Lung (tissue), 17 donors: ENCODE measurements at places on chromosomes 12 and 14. TPM values are rescaled to one million over a fixed set of nuclear protein-coding genes. Genes with fewer than 3 reads are reported as not detected.
A peak's percentile ranks its signal among the peaks of the same experiment; 100 is the strongest.

Gene BRI3BP
- total RNA-seq, result 9.5 TPM

Gene GPRC5D
- not detected for total RNA-seq

Gene ADCY6
- 33.4 TPM for total RNA-seq

Gene FAIM2
- total RNA-seq, result 1.4 TPM

Gene C12orf57
- 92.9 TPM for total RNA-seq

Gene GDF3
- total RNA-seq, result not detected

Gene SERPINA1
- total RNA-seq, result 120 TPM

GRCh38 chr12:105318651-105319483 is 11.6 kb upstream of the C12orf75 start:
- no peak for DNase-seq
- H3K4me1 ChIP-seq, result no peaks in the 10 kb centered on the region
- no peak overlapping the region for H3K27ac ChIP-seq
- no peaks in the 10 kb centered on the region for H3K36me3 ChIP-seq
- H3K27me3 ChIP-seq, result no peaks in the 10 kb centered on the region

DNA sequence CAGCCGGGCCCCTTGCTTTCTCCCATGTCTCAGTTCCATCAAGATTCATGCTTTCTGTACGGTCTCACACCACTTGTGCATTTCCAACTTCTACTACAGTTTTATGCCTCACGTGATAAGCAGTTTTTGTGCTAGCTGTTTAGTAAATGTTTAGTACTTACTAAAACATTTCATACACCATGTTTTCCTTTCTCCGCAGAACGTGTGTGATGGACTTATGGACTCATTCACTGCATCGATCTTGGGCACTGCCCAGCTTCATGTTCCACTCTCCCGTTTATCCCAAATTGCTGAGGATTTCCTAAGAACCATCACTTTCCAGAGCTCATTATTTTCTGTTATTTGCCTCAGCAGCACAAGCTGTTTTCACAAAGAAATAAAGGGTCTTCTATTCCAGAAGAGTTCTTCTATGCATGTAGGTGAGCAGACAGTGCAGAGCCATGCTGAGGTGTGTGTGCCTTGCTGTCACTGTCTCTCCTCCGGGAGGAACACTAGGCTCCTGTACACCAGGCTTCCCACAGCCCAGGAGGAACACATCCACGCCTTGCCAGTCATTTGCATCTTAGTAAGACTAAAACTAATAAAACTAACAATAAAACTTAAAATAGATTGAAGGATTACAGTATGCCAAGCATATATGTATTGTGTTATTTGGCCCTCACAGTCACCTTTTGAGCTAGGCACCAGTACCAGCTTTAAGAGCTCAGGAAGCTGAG is 90.3 kb upstream of the EEA1 start:
- no peak overlapping the region for H3K27ac ChIP-seq
- H3K27me3 ChIP-seq, result no peaks in the 10 kb centered on the region
- no peaks in the 10 kb centered on the region for H3K36me3 ChIP-seq
- H3K4me3 ChIP-seq, result no peak overlapping the region
- peaks cover 20% of the 10 kb centered on the region for H3K4me1 ChIP-seq
- DNase-seq, result no peak

DNA sequence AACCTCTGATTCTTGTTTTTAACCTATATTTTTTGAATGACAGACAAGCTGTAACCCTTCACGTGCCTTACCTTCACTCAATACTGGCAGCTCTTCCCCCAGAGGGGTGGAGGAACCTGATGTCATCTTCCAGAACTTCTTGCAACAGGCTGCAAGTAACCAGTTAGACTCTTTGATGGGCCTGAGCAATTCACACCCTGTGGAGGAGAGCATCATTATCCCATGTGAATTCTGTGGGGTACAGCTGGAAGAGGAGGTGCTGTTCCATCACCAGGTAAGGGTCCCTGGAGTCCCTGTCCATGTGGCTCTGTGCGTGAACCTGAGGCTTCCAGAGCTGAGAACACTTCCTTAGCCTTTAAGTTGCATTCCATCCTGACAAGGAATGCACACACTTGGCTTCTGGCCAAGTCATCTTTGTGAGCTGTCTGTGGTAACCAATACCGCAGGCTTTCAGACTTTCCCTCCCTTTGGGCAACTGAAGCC is 22.7 kb downstream of the TRAFD1 start:
- no peaks in the 10 kb centered on the region for H3K4me1 ChIP-seq
- peak; percentile 25 for DNase-seq
- peaks cover 64% of the 10 kb centered on the region for H3K36me3 ChIP-seq
- H3K4me3 ChIP-seq, result no peak overlapping the region
- H3K27ac ChIP-seq, result no peak overlapping the region

GRCh38 chr14:101709533-101709881 is 52.0 kb upstream of the PPP2R5C start:
- H3K27me3 ChIP-seq, result no peaks in the 10 kb centered on the region
- H3K4me1 ChIP-seq, result no peaks in the 10 kb centered on the region
- H3K27ac ChIP-seq, result no peak overlapping the region
- no peak for DNase-seq

DNA sequence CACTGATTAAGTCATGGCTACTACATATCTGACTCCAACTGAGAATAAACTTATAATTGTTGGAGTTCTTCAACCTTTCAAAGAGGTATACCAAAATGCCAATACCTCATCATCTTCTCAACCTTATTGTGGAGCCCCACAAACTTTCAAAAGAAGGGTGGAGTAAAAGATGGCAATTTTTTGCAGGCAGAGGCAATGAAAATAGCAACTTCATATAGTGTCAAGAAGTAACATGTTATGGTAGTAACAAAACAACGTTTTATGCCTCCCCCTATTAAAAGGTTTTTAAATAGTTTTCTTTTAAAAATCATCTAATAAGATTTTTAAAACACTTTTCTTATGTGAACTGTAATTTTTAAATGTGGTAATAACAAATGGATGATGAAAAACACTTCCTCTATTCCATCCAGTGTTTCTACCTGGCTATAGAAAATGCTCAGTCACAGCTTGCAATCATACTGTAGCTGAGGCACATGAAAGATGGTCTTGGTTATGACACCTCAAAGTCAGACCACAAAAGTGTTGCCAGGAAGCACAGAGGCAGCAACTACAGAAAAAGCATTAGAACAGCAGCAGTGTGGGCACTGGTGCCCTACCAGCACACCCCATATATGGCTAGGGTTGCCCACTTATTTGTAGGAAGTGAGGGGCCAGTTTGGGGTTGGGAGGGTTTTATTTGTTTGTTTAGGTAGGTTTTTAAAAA is 7.0 kb downstream of the PPP1R12A start:
- no peaks in the 10 kb centered on the region for H3K36me3 ChIP-seq
- H3K27me3 ChIP-seq, result no peaks in the 10 kb centered on the region
- H3K4me1 ChIP-seq, result peaks cover 17% of the 10 kb centered on the region
- no peak overlapping the region for H3K4me3 ChIP-seq
- no peak overlapping the region for H3K27ac ChIP-seq

GRCh38 chr14:64444984-64445845 is 20.1 kb upstream of the AKAP5 start:
- no peaks in the 10 kb centered on the region for H3K27me3 ChIP-seq
- H3K27ac ChIP-seq, result no peak overlapping the region
- peaks cover 2% of the 10 kb centered on the region for H3K4me1 ChIP-seq
- H3K36me3 ChIP-seq, result peaks cover 18% of the 10 kb centered on the region

- no peak overlapping the region for H3K27ac ChIP-seq
- no peaks in the 10 kb centered on the region for H3K4me1 ChIP-seq
- no peak for DNase-seq
- no peaks in the 10 kb centered on the region for H3K27me3 ChIP-seq
- H3K36me3 ChIP-seq, result no peaks in the 10 kb centered on the region
- H3K4me3 ChIP-seq, result no peak overlapping the region
Observed at GRCh38 chr12:9619411-9620179, 11.9 kb upstream of the KLRB1 start.

DNA sequence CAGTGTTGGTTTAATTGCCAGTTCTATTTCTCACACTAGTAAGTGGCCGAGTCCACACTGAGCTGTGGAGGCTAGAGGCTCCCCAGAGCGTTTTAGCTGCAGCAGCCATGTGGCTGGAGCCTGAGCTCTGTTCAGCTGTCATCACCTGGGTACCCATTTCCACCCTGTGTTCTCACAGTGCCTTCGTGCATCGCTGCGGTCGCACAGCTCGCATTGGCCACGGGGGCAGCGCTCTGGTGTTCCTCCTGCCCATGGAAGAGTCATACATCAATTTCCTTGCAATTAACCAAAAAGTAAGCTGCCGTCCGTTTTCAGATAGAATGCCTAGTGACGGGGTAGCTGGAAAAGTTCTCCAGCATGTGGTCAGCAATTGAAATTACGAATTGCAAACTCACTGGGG is 15.7 kb downstream of the DDX55 start:
- H3K27ac ChIP-seq, result no peak overlapping the region
- H3K27me3 ChIP-seq, result no peaks in the 10 kb centered on the region
- DNase-seq, result no peak
- peaks cover 53% of the 10 kb centered on the region for H3K36me3 ChIP-seq
- no peaks in the 10 kb centered on the region for H3K4me1 ChIP-seq

DNA sequence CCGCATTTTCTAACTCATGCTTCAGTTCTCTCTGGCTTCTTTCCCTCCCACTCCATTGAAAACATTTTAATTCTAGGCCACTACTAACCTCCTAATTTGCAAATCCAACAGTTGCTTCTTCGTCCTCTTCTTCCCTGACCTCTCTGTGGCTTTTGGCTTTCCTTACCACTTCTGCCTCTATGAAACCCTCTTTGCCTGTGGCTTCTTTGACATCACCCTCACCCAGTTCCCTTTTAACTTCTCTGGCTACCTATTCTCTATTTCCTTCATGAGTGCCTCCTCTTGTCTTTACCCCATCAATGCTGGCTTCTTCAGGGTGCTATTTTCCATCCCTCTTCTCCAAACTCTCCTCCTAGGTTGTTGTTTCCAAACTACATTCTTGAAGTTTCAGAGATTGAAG is 4.4 kb upstream of the HCFC2 start:
- no peak for DNase-seq
- peaks cover 14% of the 10 kb centered on the region for H3K4me1 ChIP-seq
- no peak overlapping the region for H3K4me3 ChIP-seq
- no peaks in the 10 kb centered on the region for H3K36me3 ChIP-seq

- no peaks in the 10 kb centered on the region for H3K27me3 ChIP-seq
- no peak for DNase-seq
Observed at GRCh38 chr12:112005419-112006395, 7.3 kb downstream of the TMEM116 start.

- no peaks in the 10 kb centered on the region for H3K36me3 ChIP-seq
- H3K4me3 ChIP-seq, result no peak overlapping the region
- DNase-seq, result peak; percentile 57
- H3K27me3 ChIP-seq, result no peaks in the 10 kb centered on the region
Observed at GRCh38 chr14:35343702-35344101, 51.5 kb downstream of the PSMA6 start.

DNA sequence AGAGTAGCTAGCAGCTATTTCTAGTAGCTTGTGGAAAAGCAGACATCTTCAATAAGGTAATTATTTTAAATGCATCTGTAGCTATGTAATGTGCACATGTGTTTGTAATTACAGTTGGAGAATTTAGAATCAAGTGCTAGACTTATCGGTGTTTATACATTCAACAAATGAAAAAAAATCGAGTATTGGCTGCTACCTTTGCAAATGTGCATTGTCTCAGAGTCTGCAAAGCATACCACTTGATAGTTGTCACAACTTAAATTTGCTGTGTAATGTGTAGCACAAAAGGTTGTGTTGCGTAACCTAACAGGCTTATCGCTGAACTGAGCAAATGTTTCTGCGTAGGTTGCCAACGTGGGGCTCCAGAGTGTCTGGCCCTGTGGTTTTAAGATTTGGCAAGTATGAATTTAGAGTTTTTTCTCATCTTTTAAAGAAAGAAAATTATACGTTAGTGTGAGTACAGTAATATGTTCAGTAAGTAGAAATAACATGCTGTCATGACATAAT is 44.3 kb downstream of the TMTC2 start:
- H3K4me1 ChIP-seq, result no peaks in the 10 kb centered on the region
- H3K27ac ChIP-seq, result no peak overlapping the region
- DNase-seq, result no peak

DNA sequence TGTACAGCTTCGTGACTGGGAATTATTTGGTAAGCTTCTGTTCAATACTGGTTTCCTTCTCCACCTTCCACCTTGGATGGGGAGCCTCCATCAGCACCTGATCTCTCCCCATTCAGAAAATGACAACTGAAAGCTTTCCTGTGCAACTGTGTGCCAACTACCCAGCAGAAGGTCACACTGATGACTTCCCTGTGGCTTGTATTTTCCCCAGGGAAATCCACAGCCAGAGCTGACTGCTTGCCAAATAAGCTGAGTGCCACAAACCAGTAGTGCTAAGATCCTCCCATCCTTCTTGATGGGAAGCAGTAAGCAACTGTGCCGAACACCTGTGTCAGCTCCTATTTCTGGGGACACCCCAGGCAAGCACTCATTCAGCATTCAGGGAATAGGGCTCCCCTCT is 257.2 kb upstream of the SOX5 start:
- H3K27ac ChIP-seq, result no peak overlapping the region
- DNase-seq, result no peak
- no peaks in the 10 kb centered on the region for H3K27me3 ChIP-seq
- no peaks in the 10 kb centered on the region for H3K4me1 ChIP-seq

- no peak overlapping the region for H3K27ac ChIP-seq
- H3K4me1 ChIP-seq, result no peaks in the 10 kb centered on the region
- no peak overlapping the region for H3K4me3 ChIP-seq
- no peaks in the 10 kb centered on the region for H3K27me3 ChIP-seq
Observed at GRCh38 chr12:2429032-2429431, 365.7 kb upstream of the FKBP4 start.
